ENCODE measurements at places on chromosomes 1 and 21.

DNA sequence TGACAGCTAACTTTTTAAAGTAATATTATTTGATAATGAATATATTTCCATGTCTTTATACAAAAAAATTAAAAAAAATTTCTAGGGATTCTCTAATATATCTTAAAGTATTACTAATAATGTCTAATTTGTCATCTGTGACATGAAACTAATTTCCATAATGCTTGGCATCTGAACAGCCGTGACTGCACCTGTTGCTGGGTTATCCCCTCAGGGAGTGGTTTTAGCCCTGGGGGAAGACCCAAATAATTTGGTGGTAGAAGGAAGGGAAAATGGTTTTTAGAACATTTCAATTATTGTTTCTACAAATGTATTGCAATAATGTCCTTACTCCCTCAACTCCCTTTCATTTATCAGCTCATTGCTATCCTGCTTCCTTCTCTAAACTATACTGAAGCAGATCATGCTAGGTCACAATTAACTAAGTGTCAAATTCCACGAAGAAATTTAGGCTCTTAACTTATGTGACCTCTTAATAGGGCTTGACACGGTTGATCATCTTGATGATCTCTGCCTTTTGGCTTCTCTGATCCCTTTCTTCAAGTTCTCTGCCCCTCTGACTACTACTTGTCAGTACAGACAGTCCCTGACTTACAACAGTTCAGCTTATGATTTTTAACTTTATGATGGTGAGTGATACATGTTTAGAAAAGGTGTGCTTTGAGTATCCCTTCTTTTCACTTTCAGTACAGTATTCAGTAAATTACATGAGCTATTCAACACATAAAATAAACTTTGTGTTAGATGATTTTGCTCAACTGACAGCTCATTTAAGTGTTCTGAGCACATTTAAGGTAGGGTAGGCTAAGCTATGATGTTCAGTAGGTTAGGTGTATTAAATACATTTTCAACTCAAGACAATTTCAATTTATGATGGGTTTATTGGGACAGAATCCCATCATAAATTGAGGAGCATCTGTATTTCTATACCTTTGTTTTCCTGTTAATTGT lies 26.4 kb upstream of the DPH5 start:
- DNase-seq, result no peak

GRCh38 chr1:114330451-114330983 lies 176.8 kb upstream of the SYT6 start:
- no peak for DNase-seq

DNA sequence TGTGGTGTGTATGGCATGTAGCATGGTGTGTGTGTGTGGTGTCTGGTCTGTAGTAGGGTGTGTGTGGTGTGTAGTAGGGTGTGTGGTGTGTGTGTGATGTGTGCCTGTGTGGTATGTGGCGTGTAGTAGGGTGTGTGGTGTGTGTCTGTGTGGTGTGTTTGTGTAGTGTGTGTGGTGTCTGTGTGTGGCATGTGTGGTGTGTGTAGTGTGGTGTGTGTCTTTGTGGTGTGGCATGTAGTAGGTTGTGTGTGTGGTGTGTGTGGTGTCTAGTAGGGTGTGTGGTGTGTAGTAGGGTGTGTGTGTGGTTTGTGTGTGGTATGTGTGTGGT lies 85.5 kb downstream of the SYT2 start:
- no peak for DNase-seq

DNA sequence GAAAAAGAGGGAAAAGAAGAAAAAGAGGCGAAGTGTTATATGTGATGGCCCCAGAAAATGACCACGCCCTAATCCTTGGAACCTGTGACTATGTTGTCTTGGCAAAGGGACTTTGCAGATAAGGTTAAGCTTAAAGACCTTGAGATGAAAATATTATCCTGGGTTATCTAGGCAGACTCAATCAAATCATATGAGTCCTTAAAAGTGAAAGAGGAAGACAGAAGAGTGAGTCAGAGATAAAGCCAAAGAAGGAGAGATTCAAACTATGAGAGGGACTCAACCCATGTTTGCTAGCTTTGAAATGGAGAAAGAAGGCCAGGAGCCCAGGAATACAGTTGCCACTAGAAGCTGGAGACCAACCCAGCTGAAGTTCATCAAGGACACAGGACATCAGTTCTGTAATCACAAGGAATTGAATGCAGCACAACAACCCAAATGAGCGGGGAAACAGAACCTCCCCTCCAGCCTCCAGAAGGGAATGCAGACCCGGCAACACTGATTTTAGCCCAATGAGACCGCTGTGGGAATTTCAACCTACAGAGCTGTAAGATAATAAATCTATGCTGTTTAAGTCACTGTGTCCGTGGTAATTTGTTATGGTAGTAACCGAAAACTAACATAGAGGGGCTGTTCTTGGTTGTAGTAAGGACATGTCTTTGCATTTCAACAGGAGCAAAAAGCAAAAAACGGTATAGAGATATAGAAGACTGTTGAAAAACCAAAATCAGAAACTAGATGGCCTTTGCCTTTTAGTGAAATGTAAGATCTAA lies 4.2 kb upstream of the RGS8 start:
- DNase-seq, result no peak

GRCh38 chr1:57424231-57425027 lies 569 bp upstream of the DAB1 start:
- no peak for DNase-seq

DNA sequence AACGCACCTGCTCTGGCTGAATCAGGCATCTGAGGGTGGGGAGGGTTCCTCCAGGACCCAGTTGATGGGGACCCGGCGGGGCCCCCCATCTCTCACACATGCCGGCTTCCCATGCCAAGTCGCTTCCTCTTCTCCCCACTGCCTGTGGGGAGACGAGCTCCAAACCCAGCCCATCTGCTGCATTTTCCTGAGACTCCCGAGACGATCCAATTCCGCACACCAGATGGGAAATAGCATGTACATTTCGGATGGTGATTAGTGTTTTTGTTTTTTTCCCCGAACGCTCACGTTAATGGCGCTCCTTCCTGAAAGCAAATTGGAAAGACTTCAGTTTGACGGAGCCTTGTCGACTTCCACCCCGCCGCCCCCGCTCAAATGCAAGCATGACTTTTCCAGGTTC lies 13.2 kb upstream of the GRIK3 start:
- DNase-seq, result no peak

DNA sequence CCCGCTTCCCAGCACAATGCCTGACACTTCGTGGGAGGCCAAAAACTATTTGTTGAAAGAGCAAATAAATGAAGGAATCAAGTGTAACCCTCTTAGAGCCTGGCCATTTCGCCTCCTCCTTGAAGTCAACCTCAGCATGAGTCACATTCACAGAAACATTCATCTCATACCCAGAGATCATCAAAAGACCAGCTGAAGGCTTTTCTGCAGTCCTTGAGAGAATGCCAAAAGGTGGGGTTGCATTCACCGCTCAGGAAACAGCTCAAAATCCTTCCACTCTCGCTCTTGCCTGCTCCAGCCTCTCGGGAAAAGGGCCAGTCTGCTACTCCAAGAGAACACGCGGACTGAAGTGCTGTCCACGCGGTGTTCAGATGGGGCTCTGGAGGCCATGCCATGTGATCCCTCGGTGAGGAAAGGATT lies 90.0 kb downstream of the VWA5B1 start:
- DNase-seq, result no peak

GRCh38 chr1:100622506-100622905 lies 84.6 kb downstream of the GPR88 start:
- no peak for DNase-seq

- DNase-seq, result no peak
Observed at GRCh38 chr1:224641030-224641429, 24.9 kb downstream of the CNIH3 start.

DNA sequence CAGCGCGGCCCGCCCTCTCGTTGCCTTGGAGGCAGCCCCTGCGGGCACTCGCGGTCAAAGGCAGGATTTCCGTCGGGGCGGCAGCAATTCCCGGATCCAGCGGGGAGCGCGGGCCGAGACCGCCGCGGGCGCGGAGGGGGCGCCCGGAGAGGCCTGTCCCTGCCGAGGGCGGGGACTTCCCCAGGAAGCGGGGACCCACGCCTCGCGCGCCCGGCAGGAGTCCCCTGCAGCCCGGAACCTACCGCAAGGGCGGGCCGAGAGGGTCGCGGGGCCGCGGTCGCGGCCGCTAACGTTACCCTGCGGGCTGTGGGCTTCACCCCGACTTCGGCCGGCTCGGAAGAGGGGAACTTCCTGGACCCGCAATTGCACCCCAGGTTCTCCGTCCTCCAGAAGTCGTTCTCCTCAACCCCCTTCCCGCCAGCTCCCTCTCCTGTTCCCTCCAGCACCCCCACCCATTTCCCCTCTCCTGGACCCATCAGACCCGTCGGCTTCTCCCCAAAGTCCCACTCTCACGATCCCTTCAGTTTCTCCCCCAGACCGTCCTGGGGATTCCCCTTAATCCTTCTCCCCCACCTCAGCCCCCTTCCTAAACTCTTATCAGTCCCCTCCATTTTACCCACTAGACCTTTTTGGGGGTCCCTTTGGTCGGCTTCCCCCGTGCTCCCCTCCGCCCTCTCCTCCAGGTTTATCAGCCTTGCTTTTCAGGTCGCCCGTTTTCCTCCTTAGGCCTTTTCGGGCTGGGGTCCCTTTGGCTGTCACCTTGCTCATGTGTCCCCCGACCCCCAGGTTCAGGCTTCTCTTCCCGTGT lies 604 bp downstream of the FGR start:
- no peak for DNase-seq

DNA sequence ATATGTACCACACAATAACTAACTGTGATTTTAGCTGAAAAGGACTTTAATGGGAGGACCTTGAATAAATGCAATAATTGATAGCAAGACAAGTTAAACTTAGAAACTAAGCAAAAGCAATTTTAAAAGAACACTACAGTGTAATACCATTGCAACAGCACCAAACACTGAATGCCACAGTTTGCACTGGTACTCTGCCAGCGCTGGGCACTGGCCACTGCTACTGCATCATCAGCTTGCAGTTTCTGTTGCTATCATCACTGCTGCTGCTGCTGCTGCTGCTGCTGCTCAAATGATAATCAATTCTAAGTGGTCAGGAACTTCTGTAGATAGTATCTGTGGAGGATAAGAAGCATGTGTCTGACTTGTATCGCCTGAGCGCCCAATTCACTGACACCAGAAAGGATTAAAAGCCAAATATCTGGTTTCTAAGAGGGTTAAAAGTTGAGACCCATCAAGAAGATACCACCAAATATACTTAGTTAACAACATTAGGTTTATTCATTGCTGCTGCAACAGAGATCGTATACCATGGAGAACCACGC lies 306.9 kb downstream of the LRRC40 start:
- DNase-seq, result no peak

DNA sequence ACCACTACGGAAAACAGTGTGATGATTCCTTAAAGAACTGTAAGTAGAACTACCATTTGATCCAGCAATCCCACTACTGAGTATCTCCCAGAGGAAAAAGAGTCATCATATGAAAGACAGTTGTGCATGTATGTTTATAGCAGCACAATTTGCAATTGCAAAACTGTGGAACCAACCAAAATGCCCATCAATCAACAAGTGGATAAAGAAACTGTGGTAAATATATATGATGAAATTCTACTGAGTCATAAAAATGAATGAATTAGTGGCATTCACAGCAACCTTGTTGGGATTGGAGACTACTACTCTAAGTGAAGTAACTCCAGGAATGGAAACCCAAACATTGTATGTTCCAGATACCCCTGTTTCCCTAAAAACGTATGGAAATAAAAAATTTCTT lies 337.0 kb upstream of the PTBP2 start:
- no peak for DNase-seq

DNA sequence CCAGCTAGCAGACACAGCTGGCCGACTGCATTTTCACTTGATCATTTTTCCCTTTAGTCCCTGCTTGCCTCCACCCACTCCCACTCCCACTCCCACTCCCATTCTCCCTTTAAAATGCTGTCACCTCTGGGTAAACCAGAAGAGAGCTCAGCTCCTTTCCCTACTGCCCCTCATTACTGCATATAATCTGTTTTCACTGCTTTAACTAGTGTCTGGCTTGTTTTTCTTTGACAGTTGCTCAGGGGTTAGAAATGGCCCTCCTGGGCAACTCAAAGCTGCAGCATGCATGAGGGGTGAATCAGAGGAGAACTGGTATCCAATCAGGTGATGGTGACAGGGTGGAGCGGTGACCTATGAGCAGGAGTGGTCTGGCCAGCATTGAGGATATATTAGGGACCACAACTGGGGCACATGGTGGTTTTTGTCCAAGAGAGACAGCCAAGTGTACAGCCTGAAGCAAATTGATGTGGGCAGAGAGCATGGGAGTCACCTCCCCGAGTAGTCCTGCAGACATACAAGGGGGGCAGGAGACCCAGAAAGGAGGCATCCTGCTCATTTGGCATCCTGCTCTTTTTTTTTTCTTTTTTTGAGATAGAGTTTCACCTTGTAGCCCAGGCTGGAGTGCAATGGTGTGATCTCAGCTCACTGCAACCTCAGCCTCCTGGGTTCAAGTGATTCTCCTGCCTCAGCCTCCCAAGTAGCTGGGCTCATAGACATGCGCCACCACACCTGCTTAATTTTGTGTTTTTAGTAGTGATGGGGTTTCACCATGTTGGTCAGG lies 42.6 kb upstream of the SRSF10 start:
- peak; percentile 12 for DNase-seq

Measured in SW 1271 (cell line).